ENCODE measurements at places on chromosomes 1 and 21.

- DNase-seq = no peak
Measured at GRCh38 chr1:111598544-111598943, 21.0 kb upstream of the RAP1A start.

DNA sequence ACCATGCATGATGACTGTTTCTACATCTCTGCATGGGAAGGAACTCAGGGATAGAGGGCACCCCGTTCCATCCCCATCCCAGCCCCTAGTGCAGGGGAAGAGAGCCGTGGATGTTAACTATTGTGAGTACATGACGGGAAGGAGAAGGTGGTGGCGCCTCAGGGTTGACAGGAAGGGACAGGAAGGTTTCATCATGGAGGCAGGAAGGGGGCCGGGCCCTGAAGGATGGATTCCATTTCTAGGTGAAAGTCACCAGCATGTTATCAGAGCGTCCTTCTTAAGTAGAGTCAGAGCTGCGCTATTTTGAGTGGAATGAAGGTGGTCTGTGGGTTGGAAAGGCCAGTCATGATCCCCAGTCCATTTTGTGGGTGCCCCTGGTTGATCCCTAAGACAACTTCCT lies 25.1 kb upstream of the ZNF648 start:
- DNase-seq = no peak

DNA sequence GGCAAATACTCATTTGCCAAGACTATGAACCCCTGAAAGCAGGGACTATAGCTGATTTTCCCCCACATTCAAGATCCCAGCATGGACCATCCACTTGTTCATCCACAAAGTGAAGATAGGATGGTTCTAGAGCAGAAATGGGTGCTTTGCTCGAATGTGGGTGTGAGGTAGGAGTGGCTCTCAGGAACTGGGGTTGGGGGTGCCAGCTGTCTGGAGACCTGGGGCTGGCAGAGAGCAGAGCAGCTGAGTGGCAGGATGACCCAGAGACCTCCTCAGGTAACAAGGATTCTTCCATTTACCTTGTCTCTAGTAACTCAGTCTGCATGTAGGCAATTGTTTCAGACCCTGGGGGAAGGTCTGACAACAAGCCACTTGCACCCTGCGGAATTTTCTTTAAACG lies 6.0 kb downstream of the S100A9 start:
- DNase-seq = no peak

DNA sequence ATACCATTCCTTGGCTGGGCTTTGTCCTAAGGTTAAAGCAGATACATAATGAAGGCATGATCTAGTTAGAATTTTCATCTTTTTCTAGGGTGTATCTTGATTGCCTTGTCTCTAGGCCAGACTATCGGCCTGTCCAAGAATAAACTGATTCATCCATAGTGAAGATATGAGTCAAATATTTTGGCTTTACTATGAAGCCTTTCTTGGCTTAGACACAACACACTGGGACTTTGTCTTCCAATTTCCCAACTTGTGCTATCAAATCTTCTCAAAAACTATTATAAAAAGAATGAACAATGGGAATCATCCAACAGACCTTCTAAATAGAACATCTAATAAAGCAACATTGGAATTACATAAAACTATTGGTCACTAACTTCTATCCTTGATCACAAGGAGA lies 64.8 kb downstream of the WARS2 start:
- no peak for DNase-seq

DNA sequence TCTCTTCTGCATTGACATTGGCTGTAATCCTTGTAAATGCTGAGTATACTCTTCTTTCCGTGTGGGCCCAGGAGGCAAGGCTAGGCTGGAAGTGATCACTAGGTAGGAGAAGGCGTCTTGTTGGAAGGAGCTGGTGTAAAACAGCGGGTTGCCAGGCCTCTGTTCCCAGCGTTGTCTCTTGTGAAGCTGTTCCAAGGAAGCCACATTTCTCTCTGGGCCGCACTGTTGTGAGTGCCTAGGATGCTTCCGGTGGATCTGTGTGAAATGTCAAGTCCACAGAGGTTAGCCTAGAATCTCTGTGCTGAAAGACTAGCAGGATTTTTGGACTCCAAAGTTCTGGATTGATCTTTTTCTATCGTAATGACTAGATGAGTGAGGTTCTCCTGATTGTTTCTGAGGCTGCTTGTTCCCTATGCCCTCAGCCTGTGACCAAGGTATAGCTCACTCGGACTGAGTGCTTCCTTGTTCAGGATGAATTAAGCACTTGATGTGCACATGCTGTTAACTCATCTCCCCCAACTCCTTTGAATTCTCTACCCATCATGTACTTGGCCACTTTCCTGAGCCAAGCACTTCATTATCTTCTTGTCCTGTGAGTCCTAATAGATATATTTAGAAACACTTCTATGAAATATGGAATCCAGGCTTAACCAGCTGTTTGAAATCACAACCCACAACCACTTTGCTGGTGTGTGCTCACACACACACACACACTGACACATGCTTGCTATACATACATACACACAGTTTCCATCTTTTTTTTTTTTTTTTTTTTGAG lies 63.3 kb downstream of the PBX1 start:
- no peak for DNase-seq

All from stimulated activated CD4-positive, alpha-beta T cell treated with anti-CD3 and anti-CD28 coated beads, Interleukin-2, amount 100 ng/mL, for 24 hours (primary cell).